ENCODE measurements at places on chromosomes 4 and X. TPM values are rescaled to one million over a fixed set of nuclear protein-coding genes. Genes with fewer than 3 reads are reported as not detected.

The RFC1 gene
- total RNA-seq = 58.6 TPM

The SORCS2 gene
- total RNA-seq = 2.2 TPM

The GASK1B gene
- 25.8 TPM for total RNA-seq

The TGIF2LX gene
- total RNA-seq = not detected

The TCEAL2 gene
- 7.2 TPM for total RNA-seq

DNA sequence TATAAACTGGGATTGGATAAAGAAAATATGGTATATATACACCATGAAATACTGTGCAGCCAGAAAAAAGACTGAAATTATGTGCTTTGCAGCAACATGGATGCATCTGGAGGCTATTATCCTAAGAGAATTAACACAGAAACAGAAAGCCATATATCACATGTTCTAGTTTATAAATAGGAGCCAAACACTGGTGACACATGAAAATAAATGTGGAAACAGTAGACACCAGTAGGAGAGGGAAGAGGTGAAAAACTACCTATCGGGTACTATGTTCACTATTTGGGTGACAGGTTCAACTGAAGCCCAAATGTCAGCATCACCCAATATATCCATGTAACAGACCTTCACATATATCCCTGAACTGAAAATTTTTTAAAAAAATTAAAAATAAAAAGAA, 725.1 kb downstream of the C4orf33 start:
- no peak for DNase-seq
- H3K27me3 ChIP-seq = no peaks in the 10 kb centered on the region
- no peaks in the 10 kb centered on the region for H3K36me3 ChIP-seq
- no peak overlapping the region for H3K4me3 ChIP-seq
- peaks cover 2% of the 10 kb centered on the region for H3K4me1 ChIP-seq

GRCh38 chr4:53552711-53553110, 38.6 kb downstream of the LNX1 start:
- peaks cover 20% of the 10 kb centered on the region for H3K36me3 ChIP-seq
- H3K27ac ChIP-seq = no peak overlapping the region
- H3K27me3 ChIP-seq = no peaks in the 10 kb centered on the region

DNA sequence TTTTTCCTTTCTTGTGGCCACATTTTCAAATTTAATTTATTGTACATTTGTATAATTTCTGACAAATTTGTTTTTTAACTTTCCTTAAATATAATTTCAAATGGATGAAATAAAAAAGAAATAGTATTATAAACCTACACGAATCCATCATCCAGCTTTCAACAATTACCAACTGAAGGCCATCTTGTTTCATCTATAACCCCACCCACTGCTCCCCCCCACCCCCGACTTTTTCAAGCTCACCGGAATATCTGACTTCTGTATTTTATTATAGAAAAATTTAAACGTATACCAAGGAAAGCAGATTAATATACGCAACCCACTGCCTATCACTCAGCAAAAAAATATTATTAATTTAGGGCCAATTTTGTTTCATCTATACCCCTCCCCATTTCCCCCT, 1.1 kb downstream of the MORF4L2 start:
- no peaks in the 10 kb centered on the region for H3K27me3 ChIP-seq
- peaks cover 7% of the 10 kb centered on the region for H3K4me1 ChIP-seq
- no peak for DNase-seq
- no peak overlapping the region for H3K4me3 ChIP-seq
- peaks cover 8% of the 10 kb centered on the region for H3K36me3 ChIP-seq
- H3K27ac ChIP-seq = peak overlapping the region; percentile 94

- H3K36me3 ChIP-seq = no peaks in the 10 kb centered on the region
- peaks cover 7% of the 10 kb centered on the region for H3K4me1 ChIP-seq
- no peak overlapping the region for H3K4me3 ChIP-seq
- no peaks in the 10 kb centered on the region for H3K27me3 ChIP-seq
- DNase-seq = no peak
Measured at GRCh38 chr4:169032883-169033645, 23.0 kb upstream of the CBR4 start.

GRCh38 chrX:62923093-62923492, 428.0 kb downstream of the SPIN4 start:
- no peak for DNase-seq
- H3K4me3 ChIP-seq = no peak overlapping the region
- H3K27me3 ChIP-seq = no peaks in the 10 kb centered on the region
- no peaks in the 10 kb centered on the region for H3K4me1 ChIP-seq
- H3K27ac ChIP-seq = no peak overlapping the region

DNA sequence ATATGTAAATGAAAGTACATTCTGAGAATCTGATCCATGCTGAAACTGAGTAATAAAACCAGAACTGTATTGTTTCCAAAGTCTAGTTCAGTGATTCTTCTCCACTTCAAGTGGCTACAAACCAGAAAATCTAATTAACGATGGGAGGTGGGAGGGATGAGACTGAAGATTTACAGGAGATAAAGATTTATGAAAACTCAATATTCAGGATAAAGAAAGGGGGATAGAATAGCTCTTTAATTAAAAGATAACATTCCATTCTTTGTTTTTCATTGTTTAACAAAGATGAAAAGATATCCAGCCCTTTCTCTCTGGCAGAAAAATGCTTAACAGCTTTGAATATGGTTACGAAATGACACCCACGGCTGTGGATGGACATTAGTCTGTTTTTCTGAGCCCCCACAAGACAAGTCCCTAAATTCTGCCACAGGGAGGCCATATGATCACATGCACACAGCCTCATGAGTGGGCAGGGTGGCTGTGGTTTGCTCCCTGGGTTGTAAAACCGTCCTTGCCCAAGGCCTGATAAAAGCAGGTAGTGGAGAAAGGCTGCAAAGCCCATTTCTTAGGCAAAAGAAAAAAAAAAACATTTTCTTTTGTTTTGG, 36.4 kb downstream of the TMEM150C start:
- H3K4me1 ChIP-seq = peaks cover 10% of the 10 kb centered on the region
- no peak for DNase-seq
- no peaks in the 10 kb centered on the region for H3K27me3 ChIP-seq

DNA sequence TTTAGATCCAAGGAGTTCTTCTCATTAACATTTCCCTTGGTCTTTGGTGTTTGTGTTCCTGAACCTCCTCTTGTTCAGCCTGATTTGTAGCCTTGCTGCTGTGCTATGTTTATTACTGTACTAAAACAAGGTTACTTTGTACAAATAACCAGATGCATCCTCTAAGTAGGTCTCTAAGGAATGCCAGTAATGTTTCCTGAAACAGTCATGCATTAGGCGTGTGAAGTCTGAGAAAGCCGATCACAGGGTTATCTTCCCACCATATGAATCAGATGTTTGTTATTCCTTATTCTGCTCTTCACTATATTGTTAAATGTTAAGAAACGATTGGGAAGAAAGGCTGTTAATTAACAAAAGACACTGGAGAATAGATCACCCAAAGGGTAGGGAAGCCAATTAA, 66.9 kb downstream of the GALNTL6 start:
- H3K36me3 ChIP-seq = no peaks in the 10 kb centered on the region
- H3K4me3 ChIP-seq = no peak overlapping the region
- H3K27me3 ChIP-seq = no peaks in the 10 kb centered on the region

GRCh38 chrX:145532176-145532780, 285.0 kb downstream of the SPANXN1 start:
- no peak for DNase-seq
- no peak overlapping the region for H3K27ac ChIP-seq
- H3K4me3 ChIP-seq = no peak overlapping the region
- no peaks in the 10 kb centered on the region for H3K4me1 ChIP-seq
- no peaks in the 10 kb centered on the region for H3K27me3 ChIP-seq

GRCh38 chrX:37818031-37818430, 29.3 kb downstream of the DYNLT3 start:
- no peak for DNase-seq
- H3K27me3 ChIP-seq = no peaks in the 10 kb centered on the region
- H3K36me3 ChIP-seq = no peaks in the 10 kb centered on the region

- no peak overlapping the region for H3K4me3 ChIP-seq
- no peaks in the 10 kb centered on the region for H3K27me3 ChIP-seq
- DNase-seq = no peak
- H3K4me1 ChIP-seq = no peaks in the 10 kb centered on the region
- H3K36me3 ChIP-seq = no peaks in the 10 kb centered on the region
- no peak overlapping the region for H3K27ac ChIP-seq
Measured at GRCh38 chr4:93403571-93403970, 425.0 kb upstream of the ATOH1 start.

- DNase-seq = no peak
- H3K27me3 ChIP-seq = no peaks in the 10 kb centered on the region
- no peaks in the 10 kb centered on the region for H3K36me3 ChIP-seq
- no peak overlapping the region for H3K4me3 ChIP-seq
- H3K4me1 ChIP-seq = no peaks in the 10 kb centered on the region
- H3K27ac ChIP-seq = no peak overlapping the region
Measured at GRCh38 chrX:69324851-69325250, 159.6 kb upstream of the PJA1 start.
